ENCODE measurements at places on chromosomes 5 and 9.

DNA sequence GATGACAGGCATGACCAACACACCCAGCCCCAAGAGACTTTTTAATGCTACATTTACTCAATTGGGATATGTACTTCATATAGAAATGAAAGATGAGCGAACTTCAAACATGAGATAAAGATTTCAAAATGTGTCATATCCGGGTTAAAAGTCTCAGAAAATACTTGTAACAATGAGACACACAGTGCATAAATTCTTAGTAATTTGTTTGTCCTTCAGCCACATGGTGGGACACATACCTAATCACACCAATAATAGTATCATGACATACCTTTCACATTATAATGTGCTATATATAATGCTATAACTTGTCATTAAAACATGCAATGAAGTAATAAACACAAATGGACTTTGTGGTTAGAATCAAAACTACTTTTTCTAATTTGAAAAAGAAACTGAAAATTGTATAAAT, 204.7 kb upstream of the RFX3 start:
- no peak for DNase-seq

DNA sequence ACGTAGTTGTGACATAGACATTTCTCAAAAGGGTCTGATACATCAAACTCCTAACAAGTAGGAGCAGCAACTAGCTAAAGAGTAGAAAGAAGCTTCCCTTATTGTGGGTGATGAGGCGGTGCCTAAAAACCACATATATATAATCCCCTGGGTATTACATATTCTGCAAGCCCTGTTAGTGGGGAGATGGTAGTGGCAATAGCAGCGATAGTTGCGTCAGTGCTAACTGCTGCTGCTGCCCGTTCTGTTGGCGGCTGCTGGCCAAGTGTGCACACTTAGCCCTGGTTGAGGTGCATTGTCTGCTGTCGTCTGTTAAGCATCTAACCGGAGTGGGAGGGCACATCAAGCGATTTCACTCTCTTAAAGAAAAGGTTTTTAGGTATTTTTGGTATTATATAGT, 35.8 kb downstream of the VLDLR start:
- DNase-seq = peak; percentile 38

GRCh38 chr9:78235256-78235761, 566 bp upstream of the CEP78 start:
- no peak for DNase-seq

DNA sequence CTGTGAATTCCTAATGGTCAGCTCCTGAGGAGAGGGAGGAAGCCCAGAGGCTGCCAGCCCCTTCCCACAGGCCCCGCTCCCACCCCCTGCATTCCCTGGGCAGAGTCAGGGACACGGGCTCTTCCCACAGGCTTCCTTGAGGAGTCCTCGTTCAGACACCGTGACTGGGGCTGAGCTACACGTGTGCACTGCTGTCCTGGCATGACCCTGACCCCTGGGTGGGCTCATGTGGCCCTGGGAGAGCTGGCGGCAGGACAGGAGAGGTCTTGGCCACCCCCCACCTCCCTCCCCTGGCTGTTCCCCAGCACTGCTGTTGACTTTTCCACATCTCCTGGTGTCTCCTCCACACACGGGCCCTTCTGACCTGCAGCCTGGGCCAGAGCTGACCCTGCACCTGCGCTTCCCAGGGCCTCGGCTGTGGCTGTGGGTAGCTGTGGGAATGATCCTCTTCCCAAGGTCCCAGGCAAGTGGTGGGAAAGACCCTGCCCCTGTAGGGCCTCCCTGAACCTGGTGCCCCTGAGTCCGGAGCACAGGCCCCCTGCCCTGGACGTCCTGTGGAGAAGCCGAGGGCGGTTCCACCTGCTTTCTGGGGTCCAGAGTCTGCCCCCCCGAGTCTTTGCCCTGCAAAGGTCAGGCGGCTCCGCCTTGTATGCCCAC, 56.5 kb upstream of the NKD2 start:
- DNase-seq = no peak

GRCh38 chr9:13034694-13035002, 244.8 kb downstream of the MPDZ start:
- no peak for DNase-seq

GRCh38 chr5:62065050-62065449, 241.0 kb upstream of the KIF2A start:
- DNase-seq = no peak

DNA sequence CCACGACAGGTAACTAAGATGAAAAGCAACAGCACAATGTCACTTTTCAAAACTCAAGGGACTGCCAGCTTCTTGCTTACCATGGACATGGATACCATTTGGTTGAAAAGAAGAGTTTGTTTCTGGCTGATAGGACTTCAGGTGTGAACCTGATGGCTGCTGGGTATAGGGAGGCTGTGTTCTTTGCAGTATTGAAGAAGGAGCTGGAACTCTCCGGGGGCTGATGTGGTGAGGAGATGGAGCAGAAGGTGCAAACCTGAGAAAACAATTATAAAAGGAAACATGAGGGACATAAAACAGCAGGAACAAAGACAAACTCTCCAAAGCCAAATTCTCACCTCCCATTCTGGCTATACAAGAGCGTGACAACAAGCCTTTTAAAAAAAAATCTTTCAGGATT, 330.1 kb upstream of the RFX3 start:
- no peak for DNase-seq

GRCh38 chr9:29129763-29130162, 1556.5 kb upstream of the C9orf72 start:
- no peak for DNase-seq

- DNase-seq = no peak
Observed at GRCh38 chr5:161007879-161008278, 155.9 kb upstream of the ATP10B start.

DNA sequence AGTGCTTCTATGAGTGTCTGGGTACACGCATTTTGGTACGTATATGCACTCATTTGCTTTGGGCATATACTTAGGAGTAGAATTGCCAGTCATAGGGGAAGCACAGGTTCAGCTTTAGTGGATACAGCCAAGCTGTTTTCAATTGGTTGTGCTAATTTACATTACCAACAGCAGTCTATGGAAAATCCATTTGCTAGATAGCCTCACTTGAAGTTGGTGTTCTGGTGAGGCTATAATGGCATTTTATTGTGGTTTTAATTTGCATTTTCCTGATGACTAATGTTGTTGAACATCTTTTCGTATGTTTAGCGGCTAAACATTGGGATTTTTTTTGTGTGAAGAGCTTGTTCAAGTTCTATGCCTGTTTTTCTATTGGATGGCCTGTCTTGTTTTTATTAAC, 76.8 kb upstream of the ANKH start:
- no peak for DNase-seq

- DNase-seq = no peak
Observed at GRCh38 chr9:13529321-13530104, 250.0 kb upstream of the MPDZ start.
